GM10248 (cell line): ENCODE measurements at places on chromosomes 4 and X.

GRCh38 chr4:105306158-105306781 is 159.6 kb downstream of the TET2 start:
- DNase-seq, result peak; percentile 64

- no peak for DNase-seq
These were observed 169.1 kb downstream of the GUCY2F start for GRCh38 chrX:109312757-109313156.

- DNase-seq, result no peak
These were observed 264.5 kb upstream of the ANKRD50 start for GRCh38 chr4:124977045-124977444.

DNA sequence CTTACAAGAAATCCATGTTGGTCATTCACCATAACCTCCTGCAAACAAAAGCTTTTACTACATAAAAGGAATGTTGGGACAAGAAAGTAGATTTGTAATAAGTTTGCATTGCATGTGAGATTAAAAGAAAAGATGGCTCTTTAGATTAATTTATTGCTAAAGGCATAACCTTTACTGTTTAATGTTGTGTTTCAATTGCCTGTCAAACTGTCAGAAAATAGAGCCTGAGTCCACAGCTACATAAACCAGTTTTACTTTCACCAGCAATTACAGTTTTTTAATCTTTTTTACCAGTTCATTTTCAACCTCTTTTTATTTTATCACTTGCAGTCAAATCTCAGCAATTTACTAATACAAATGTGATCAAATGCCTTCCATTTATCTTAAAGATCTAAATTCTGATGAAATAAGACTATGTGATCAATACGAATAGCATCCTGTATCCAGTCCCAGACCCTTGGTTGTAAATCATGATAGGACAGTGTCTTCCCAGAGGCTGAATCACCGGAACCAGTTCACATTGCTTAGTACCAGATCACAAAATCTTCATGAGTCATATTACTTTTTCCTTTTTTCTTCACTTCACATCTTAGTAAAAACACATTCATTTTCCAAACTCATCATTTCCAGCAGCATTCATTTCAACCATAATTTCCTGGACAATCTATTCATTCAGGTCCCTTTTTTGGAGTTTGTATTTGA is 95.4 kb upstream of the FRG1 start:
- DNase-seq, result no peak

GRCh38 chr4:156137679-156138473 is 184.2 kb upstream of the CTSO start:
- no peak for DNase-seq

DNA sequence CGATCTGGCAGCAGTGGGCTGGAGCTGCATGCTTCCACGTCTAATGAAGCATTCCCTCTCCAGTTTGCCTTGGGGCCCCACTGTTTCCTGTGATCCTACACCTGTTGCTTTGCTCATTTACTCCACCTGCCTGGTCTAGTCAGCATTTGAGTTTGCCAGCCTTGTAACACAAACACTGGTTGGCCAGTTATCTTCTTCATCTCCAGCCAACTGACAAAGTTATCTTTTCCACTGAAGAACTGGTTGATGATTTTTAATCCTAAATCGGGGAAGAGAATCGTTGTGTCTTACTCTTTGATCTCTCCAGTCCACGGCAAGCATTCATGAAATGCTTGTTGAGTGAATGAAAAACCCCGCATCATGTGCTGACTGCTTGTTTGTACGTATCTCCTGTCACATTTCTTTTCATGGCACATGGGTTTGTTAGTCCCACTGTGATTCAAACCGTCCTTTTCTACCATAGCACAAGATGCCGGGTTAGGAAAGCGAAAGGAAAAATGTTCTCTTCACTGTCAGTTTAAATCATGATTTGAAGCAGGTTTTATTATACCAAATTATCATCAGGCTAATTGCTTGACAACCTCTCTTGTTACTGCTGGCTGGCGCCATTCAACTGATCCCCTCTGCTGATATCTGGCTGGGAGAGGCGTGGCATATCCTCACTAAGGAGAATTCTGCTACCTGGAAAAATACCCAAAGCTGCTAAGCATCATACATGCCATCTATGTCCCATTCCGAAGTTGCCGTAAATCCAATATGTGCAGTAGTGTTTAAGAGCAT is 144.8 kb downstream of the SHROOM3 start:
- DNase-seq, result no peak

- DNase-seq, result no peak
These were observed 12.8 kb downstream of the CLDN2 start for GRCh38 chrX:106932960-106933537.

DNA sequence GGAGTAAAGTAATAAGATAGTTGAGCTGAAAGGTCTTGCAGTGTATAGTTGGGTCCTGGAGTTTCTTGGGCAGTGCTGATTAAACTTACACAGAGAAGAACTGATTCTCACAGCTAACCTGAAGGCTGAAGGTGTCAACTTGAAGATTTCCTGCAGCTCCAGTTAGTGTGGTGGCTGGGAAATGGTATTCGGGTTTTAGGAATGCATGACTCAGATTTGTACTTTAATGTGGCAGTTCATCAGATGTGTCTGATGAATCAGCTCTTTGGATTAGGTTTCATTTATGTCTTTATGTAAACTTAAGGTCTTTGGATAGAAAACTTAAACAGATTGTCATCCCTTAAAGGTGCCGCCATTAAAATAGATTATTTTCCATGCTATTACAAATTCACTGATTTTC is 200.0 kb downstream of the IL1RAPL1 start:
- DNase-seq, result no peak
